ENCODE measurements at places on chromosomes 4 and X.
A peak's percentile ranks its signal among the peaks of the same experiment; 100 is the strongest.

DNA sequence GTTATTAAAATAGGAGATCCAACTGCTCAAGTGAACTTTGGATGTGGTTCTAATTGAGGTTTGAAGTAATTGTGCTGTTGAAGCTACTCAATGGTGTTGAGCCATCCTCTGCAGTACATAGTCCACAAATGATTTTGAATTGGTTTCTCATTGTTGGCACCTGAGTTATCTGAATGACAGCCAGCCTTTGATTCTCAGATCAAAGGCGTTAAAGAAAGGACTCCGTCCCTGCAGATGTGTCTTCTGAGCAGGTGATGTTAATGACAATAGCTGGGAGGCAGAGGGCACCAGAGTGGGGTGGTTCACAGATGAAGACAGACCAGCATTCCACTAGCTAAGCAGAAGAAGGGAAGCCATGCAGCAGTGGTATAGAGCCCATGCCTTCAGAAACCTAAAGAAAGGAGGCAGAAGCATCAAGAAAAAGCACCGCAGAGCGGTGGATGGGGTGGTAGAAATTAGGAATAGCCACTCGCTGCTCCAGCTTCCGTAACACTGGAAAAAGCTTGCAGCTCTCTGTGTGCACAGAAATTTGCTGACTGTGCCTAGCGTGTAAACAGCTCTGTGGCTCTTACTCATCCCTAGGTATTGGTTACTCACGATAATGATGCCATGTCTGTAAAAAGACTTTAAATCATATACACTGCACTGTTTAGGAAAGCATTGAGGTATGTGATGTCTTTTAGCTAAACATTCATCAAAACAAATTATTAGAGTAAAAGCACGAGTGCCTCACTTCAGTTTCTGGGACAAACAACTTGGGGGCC, 79.2 kb upstream of the CLCN4 start:
- no peak for DNase-seq

DNA sequence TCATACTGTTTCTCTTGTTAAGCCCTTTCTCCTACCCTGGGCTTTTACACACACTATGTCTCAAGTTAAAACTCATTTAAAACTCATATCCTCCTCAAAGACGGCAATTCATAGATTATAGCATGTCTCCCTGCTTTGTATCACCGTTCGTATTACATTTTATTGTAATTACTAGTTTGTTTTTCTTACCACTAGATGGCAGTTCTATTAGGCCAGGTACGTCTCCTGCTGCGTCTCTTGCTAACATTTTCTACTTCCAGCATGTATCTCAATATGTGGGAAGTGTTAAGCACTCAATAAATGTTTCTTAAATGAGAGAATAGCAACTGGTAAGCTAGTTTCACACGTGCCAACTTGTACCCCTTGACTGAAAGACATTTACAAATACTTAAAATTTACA, 450.3 kb upstream of the PCDH7 start:
- no peak for DNase-seq

- no peak for DNase-seq
Observed at GRCh38 chr4:156439576-156440200, 486.0 kb upstream of the CTSO start.

DNA sequence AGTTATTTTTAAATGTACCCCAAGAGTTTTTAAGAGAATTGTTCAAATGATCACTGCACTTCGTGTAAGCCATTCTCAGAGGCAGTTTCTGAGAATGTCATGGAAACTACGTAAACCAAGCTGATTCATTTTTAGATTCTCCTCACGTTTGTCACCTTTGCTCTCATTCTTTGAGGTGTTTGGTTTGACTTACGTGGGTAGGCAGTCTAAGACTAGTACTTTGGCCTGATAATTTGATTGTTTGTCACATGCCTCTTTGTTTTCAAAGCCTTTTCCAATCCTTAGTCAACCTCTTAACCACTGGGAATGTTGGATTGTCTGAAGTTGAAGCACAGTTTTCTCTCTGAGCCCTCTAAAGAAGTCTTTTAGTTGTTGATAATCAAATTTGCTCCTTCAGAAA, 10.5 kb downstream of the SEPTIN11 start:
- no peak for DNase-seq

DNA sequence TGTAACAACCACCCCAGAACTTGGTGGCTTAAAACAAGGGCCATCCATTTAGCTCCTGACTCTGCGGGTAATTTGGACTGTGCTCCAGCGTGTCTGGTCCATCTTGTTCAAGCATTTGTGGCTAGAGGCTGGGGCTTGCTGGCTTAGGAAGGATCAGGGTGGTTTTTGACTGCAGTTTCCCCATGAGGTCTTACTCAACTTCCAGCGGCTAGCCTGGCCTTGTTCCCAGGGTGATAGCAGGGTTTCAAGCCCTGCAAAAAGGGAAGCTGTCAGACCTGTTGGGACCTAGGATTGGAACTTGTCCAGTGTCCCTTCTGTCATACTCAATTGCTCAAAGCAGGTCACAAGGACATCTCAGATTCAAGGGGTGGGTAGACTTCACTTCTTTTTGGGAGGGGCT, 205.9 kb downstream of the STIM2 start:
- DNase-seq: no peak

GRCh38 chr4:8237256-8237989, 32.1 kb upstream of the HTRA3 start:
- no peak for DNase-seq

- peak; percentile 20 for DNase-seq
Observed at GRCh38 chrX:135707880-135708279, 5.6 kb upstream of the CT45A1 start.

GRCh38 chr4:182808673-182809416, 108.3 kb downstream of the DCTD start:
- no peak for DNase-seq

- DNase-seq: no peak
Observed at GRCh38 chr4:145390571-145390970, 91.1 kb upstream of the SMAD1 start.

GRCh38 chr4:39823191-39823590, 125.3 kb downstream of the UBE2K start:
- no peak for DNase-seq

DNA sequence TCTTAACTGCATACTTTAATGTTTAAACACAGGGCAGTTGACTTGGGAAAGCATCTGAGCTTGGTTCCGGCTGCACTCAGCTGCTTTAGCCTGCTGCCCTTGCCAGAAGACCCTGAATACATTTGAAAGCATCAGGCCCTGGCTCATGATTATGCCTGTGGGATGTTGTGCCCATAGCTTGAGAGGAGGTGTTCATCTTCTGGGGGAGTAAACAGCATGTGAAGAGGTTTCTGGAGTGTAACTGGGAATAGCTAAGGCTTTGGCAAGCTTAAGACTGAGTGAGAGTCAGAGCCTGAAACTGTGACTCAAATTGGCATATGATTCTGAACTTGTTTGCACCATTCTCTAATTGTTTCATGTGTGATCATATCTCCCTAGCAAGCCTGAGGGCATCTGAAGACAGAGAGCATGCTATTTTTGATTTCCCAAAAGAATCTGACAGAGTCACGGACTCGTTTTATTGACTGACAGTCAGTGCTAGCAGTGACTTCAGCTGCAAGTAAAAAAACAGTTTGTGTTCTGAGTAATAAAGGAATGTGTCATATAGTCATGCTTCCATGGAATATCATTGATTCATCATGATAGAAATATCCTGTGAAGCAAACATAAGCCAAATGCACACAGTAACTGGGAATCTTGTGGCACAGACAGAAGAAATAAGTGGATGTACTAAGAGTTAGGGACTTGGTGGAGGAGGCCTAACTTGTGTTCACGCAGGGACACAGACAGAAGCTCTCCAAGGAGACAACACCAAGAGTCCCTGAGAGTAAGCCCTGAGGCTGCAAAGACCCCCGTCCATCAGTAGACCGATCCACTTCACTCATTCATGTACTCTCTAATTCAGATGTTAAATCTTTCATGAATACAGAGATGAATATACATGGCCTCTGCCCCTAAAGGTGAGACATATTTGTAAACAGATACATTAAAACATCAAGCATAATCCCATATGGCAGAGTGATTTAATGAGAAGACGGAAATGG, 100.7 kb downstream of the SYNPO2 start:
- DNase-seq: no peak

DNA sequence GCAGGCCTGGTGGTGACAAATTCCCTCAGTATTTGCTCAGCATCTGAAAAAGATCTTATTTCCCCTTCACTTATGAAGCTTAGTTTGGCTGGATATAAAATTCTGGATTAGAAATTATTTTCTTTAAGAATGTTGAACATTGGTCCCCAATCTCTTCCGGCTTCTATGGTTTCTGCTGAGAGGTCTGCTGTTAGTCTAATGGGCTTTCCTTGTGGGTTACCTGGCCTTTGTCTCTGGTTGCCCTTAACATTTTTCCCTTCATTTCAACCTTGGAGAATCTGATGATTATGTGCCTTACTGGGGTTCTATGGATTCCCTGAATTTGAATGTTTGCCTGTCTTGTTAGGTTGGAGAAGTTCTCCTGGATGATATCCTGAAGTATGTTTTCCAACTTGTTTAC, 17.4 kb upstream of the TMPRSS11F start:
- no peak for DNase-seq

- no peak for DNase-seq
Observed at GRCh38 chr4:157932936-157933335, 239.9 kb downstream of the GASK1B start.

- DNase-seq: peak; percentile 49
Observed at GRCh38 chr4:18593297-18594002, 571.9 kb upstream of the LCORL start.

DNA sequence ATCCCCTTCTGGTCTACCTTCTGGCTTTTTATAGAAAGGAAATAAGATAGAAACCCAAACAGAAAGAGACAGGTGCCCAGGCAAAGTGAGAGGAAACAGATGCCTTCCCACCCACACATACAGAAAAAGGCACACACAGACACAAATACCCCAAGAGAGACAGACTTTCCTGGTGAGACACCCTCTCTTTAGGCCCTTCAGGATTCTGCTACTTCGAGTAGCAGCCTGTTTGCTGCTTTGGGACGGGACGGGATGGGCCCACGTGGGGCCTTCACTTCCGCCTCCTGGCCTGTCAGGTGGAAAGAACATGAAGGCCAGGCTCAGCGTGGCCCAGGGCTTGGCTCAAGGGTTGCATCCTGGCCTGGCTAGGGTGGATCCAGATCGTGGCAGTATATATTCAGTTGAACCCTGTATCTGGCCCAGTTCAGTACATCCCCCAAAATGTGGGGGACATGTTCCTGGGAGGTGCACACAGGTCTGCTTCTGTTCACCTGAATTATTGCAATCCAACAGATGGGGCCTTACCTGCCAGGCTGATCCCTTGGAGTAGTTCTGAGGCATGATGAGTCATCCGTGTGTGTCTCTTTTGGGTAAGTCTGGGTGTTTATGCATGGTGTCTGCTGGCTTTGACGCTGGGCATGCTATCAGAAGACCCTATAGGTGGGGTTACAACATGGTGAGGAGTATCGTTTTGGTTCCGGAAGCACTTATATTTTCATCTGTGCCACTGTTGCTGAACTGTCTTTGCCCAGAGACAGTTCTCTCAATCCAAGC, 2.4 kb downstream of the ZNF275 start:
- DNase-seq: peak; percentile 33

GRCh38 chr4:81502564-81502963, 30.9 kb upstream of the RASGEF1B start:
- peak; percentile 14 for DNase-seq

GRCh38 chr4:110096405-110096804, 102.0 kb downstream of the ELOVL6 start:
- no peak for DNase-seq

- DNase-seq: no peak
Observed at GRCh38 chrX:104307341-104307740, 52.6 kb upstream of the ESX1 start.

DNA sequence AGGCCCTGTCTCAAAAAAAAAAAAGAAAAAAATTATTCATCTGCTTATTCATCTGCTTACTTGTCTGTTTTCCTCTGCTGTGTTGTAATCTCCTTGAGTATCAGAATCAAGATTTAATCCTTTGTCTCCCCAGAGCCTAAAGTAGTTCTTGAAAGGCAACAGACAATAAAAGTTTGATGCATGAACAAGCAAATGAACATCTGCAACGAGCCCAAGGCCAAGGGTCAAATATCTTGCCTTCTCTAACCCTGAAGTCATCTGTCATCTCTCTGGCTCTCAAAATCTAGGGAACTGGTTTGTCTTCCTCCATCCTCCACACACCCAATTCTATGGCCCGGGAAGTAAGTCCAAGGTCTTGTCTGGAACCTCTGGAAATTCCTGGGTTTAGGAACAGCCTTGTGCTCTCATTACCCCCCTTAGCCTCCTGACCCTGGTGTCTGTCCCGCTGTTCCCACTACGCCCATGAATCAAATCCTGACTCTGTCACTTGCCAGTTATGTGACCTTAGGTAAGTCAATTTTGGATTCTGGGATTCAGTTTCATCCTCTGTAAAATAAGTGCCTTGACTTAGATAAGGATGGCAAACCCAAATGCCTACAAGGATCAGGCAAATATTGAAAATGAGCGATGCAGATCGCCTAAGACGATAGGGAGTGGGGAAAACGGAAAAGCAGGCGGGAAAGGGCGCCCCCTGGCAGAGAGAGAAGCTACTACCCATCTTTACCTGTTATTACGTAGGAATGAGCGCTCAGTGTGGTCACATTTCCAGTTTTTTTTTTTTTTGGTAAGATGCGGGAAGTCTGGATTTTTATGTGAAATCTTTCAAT, 102.7 kb upstream of the DHX15 start:
- DNase-seq: peak; percentile 14

GRCh38 chr4:82721819-82722423, 76.7 kb downstream of the SCD5 start:
- no peak for DNase-seq

All from germinal center (tissue), 1 donor.